ENCODE measurements at places on chromosomes 3 and 15.

DNA sequence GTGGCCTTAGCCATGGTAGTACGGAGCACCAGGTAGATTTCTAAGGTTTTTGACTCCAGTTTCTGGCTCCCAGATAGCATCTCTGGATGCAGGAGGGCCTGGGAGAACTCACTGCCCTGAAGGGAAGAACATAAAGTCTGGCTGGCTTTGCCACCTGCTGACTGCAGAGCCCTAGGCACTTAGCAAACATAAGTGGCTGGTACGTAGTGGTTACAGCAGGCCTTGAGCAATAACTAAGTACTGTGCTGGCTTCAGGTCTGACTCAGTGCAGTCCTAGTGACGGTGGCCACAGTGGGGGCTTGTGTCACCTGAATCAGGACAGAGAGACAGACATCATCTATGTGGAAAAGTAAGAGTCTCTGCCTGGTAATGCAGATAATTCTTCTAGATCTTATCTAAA lies 871.1 kb downstream of the PDCD6IP start:
- no peak for DNase-seq

DNA sequence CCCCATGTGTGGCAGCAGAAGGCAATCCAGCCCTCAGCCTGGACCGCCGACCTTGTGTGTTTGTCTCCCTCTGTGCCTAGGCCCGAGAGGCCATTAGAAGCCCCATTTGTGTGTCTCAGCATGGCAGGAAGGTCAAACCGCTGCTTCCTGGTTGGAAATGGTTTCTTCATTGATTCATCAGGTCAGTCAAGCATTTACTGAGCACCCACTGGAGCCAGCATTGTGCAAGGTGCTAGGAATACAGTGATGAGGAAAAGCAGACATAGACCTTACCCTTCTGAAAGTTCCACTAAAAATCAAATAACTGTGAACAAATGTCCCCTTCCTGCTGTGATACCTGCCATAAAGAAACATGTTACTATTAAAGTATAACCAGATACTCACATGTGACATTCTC lies 265.9 kb upstream of the CTDSPL start:
- DNase-seq: no peak

DNA sequence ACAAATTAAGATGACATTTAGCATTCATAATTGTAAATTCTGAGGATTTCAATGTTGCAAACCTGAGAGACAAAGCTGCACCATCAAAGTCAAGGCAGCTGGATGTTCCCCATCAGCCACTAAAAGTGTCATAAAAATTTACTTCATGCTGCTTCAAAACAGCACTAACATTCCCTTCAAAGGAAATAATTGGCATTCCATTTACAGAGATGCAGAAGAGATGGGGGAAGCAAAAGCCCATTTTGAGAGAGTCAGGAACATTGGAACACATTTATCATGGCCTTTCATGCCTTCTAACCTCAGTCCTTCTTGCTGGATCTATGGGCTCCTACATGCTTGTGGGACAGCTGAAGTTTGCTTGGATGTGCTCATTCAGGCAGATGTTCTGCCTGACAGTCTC lies 6.4 kb upstream of the TMEM158 start:
- DNase-seq: no peak

DNA sequence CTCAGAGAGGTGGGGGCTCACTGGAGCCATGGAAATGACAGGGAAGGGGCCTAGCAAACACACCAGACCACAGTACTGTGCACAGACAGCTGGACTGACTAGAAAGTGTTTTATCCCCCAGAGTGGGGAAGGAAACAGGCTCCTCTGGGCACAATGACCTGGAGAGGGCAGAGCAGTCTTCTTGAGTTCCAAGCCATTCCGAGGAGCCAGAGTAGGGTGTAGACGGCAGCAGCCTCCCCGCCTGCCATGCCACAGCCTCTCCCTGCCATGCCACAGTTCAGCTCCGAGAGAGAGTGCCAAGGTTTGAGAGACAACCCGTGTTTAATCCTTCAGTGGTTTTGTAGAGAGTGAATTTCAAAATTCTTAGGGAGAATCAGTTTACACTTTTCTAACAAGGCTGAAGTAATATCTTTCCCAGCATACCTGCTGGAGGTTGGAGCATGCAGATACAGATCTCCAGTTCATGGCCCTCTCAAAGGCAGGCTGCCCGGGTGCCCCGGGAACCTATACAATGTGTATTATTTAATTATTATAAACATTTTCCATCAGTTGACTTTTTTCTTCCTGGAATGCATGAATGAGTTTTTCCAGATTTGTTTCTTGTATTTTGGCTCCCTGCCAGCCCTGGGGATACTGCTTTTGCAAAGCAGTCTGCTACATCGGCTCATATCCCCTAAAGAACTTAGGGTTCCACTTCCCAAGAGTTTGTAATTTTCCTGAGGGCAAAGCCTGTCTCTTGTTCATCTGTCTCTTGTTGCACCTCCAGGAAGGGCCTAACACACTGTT lies 3.2 kb downstream of the PODXL2 start:
- no peak for DNase-seq

DNA sequence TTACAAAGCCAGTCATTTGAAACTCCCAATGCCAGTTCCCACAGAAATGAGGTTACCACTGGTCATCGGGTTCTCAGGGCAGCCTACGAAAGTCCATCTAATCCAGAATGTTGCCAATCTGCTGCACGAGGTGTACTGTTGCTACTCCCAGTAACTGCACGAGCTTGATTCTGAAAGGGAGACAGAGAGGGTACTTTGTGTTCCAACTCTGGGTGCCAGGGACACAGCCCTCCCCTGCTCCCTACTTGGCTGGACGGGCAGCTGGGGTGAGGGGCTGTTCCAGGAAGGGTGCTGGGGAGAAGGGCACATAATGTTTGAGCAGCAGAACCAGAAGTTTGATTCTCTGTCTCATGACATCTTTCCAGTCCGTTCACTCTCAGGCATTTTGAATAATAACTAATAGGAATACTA lies 27.1 kb upstream of the OSBPL11 start:
- DNase-seq: no peak
